ENCODE measurements at places on chromosomes 6 and 20.

DNA sequence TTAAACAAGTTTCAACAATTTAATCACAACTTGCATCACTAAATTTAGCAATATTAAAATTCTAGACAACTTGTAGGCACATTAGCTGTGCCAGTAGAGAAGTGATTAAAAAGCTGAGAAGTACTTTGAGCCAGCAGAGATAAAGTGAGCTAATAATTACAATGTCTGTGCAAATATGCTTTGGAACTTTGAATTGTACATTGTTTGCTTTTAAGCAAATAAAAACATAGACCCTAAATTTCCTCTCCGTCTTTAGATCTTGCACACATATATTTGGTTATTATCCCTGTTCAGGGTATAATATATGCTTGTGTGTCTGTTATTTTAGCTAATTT lies 44.2 kb upstream of the DEFB112 start:
- DNase-seq: no peak

GRCh38 chr6:170371588-170371987 lies 65.0 kb downstream of the FAM120B start:
- DNase-seq: no peak

GRCh38 chr6:125151700-125152099 lies 1.9 kb upstream of the TPD52L1 start:
- no peak for DNase-seq

GRCh38 chr20:45489083-45489531 lies 19.6 kb downstream of the WFDC2 start:
- no peak for DNase-seq

DNA sequence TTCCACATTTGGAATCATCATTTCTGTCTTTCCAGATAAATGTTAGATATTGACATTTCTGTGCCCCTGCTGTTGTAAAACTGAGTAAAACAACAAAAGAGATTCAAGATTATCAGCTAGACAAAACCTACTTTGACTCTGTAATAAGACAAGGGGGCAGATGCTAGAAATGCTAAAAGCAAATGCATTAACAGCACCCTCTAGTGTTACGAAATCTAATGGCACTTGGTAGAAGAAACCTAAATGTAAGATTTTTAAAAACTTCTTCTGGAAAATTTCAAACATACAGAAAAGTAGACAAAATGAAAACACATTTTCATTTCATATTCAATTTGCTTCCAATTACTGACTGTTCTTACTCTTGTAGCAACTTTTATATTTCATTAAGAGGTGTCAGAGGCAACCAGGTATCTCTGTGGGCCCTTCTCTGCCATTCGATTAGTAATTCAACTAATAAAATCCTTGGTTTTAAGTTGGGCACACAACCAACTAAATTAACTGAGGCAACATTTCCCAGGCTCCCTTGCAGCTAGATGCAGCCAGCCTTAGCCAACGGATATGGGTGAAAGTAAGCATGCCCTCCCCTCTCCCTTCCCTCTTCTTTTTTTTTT lies 45.0 kb downstream of the SLC23A2 start:
- DNase-seq: peak; percentile 71

DNA sequence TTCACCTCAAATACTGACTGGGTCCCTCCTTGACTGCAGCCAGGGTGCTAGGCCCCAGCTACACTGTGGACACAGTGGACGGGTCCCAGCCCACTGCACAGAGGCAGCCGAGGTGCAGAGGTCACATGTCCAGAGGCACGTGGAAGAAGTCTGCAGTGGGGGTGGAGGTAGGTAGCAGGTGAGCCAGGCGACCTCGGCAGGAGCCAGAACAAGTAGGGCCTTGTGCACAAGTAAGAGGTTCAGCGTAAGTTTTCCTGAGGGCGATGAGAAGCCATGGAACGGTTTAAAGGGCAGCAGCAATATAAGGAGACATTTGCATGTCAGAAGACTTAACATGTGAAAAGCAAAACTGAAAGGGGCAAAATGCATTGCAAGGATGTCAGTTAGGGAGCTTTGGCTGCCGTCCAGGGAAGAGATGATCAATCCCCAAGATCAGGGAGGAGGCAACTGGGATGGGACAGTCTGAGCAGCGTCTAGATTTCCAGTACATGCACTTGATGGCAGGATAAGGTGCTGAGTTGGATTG lies 49.7 kb upstream of the SNX9 start:
- no peak for DNase-seq

DNA sequence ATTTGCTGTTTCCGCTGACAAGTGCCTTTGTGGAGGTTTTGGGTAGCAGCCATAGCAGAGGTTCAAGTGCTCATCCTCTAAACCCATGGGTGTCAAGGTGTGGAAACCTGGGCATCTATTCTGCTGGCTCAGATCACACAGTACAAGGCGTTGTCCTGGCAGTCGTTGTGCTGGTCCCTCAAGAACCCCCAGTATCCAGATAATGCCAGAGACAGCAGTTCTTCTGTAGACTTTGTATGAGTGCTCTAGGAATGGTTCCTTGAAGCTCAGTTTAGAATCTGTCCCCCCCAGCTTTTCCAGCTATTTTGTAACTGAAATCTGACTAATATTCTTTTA lies 655.7 kb upstream of the MAP3K7 start:
- DNase-seq: no peak

Data from GM03348 (cell line).